ENCODE measurements at places on chromosomes 1 and 21.
A peak's percentile ranks its signal among the peaks of the same experiment; 100 is the strongest.

DNA sequence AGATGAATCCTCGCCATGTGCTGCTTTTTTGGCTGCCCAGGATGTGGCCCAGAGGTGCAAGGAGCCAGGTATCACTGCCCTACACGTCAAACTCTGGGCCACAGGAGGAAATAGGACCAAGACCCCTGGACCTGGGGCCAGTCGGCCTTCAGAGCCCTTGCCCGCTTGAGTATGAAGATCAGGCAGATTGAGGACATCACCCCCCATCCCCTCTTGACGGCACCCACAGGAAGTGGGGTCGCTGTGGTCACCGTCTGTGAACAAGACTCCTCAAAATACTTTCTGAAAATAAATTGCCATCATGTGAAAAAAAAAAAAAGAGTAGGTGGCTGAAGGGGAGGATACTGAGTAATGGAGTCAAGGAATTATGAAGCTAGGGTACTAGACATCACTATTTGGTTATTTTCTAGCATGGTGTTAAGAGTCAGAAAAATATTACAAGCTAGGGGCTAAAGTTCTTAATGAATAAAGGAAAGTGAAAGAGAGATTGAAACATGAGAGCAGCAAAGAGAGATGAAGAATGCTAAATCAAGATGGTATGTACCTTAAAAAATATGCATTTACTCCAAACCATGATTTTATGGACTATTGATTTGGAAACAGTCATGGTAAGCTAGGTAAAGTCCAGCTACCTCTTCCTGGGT lies 84.9 kb downstream of the CLEC20A start:
- DNase-seq: no peak

GRCh38 chr1:16442265-16442664 lies 1.7 kb downstream of the NECAP2 start:
- peak; percentile 22 for DNase-seq

- DNase-seq: no peak
Observed at GRCh38 chr1:37708471-37708870, 16.2 kb downstream of the CDCA8 start.

GRCh38 chr21:32278103-32278502 lies 746 bp downstream of the MIS18A start:
- peak; percentile 62 for DNase-seq

GRCh38 chr1:9853249-9853595 lies 29.5 kb upstream of the CLSTN1 start:
- no peak for DNase-seq

DNA sequence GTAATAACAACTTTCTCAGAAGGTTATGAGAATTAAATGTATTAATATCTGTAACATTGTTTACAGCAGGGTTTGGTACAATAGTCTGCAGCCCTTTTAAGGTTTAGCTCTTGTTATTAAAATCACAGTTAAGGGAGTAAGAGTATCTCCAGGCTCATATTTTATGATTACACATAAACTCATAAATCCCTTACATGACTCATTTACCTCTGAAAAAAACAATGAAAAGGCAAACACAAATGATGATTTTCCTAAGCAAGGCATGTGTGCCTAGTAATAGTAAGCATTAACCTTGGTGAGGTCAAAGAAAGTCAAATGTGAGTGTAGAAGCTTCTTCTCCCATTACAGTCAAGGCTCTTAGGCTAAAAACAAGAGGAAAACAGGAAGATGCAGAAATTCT lies 84.5 kb upstream of the ADGRL4 start:
- DNase-seq: no peak

DNA sequence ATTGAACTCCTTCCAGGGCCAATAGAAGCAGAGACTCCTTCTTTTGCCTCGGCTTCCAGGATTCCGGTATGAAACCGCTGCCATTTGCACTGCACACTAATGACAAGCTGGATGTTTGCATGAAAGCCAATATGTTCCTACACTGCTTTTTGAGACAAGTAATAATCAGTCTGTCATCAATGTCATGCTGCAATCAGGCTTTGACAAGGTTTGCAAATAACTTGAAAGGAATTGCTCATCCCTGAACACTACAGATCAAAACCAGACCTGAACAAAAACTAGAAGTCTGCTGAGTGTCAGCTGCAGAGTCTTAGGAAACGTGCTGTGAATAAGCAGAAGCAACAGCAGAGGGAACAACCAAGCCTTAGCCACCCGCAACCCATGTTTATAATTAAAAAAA lies 720.7 kb upstream of the CXADR start:
- DNase-seq: no peak

DNA sequence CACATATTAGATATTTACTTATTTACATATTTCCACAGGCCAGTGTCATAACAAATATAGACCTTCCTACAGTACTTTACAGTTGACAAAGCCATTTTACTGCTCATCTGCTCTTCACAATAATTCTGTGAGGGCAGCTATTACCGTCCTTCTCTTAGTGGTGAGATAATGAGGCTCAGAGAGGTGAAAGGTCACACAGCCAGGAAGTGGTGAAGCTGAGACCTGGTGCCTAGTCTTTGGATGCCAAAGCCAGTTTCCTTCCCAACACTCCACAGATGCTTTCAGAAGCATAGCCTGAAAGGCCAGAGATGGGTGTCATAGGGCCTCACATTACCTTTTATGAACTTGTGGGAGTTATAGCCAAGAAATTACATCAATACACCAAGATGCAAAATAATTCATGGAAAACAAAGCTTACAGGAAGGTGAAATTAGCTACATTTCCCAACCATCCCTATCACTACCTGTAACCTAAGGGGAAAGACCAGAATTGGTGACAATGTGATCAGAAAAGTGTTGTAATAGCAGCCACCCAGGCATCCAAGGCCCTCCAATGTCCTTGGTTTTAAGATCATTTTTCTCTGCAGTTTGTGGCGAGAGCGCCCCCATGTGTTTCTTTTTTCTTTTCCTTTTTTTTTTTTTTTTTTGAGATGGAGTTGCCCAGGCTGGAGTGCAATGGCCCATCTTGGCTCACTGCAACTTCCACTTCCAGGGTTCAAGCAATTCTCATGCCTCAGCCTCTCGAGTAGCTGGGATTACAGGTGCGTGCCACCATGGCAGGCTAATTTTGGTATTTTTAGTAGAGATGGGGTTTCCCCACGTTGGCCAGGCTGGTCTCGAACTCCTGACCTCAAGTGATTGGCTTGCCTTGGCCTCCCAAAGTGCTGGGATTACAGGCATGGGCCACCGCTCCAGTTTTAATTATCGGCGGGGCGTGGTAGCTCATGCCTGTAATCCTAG lies 26.5 kb upstream of the RPL11 start:
- DNase-seq: peak; percentile 51

- no peak for DNase-seq
Observed at GRCh38 chr1:118973531-118974137, 14.5 kb downstream of the TBX15 start.

- peak; percentile 38 for DNase-seq
Observed at GRCh38 chr1:171245458-171246064, 2.7 kb upstream of the FMO1 start.

- DNase-seq: no peak
Observed at GRCh38 chr21:19541602-19542001, 1138.0 kb upstream of the TMPRSS15 start.

GRCh38 chr1:3465091-3465934 lies 10.8 kb downstream of the ARHGEF16 start:
- no peak for DNase-seq

DNA sequence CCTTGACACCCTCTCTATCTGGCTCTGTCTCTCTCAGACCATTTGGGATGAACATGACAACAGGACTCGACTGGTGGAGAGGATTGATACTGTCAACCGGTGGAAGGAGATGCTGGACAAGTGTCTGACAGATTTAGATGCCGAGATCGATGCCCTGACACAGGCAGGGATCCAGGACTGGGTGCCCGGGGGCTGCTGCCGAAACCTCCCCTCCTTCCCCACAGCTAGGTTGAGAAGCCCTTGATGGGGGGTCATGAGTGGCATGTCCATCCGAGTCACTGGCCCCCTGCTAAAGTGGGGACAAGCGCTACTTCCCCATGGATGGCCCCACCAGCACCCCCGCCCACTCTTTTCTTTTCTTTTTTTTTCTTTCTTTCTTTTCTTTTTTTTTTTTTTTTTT lies 1.2 kb downstream of the TEKT2 start:
- DNase-seq: no peak

DNA sequence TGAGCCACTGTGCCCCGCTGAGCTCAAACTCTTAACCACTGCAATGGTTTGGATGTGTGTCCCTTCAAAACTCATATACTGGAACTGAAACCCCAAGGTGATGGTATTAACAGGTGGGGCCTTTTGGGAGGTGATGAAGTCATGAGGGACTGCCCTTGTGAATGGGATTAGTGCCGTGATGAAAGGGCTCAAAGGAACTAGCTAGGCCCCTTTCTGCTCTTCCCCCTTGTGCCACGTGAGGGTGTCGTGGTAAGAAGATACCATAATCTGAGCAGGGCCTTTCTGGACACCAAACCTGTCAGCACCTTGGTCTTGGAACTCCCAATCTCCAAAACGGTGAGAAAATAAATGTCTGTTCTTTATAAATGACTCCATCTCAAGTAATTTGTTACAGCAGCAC lies 45.5 kb upstream of the SPOCD1 start:
- no peak for DNase-seq
